ENCODE measurements at places on chromosomes 12 and 14.

DNA sequence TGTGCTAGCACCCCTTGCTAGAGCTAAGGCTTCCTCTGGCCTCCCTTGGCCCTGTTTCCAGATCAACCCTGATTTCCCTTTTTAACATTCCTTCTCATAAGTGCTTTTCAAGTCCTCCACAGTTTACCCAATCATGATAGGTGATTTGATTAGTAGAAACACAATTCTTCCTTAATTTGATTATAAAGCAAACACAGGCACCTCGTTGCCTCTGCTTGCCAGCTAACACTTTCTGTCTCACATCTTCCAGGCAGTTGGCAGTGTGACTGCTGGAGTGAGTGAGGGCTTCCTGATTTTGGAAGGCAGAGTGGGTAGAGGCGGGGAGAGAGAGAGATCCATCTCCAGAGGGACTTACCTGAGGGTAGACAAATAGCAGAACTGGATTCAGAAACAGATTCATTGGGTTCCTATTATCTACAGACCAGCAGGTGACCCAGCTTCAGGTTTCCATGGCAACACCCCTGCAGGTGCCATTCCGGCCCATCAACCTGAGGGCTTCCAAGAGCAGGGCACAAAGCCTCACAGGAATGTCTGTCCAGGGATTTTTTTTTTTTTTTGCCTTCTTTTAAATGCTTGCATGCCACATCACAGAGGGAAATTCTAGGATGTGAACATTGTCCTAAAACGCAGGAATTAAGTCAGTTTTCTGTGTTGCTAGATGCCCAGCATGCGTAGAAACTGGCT, 77.7 kb downstream of the PLXNC1 start:
- DNase-seq, result no peak

GRCh38 chr14:63677891-63678379, 36.3 kb upstream of the WDR89 start:
- no peak for DNase-seq

DNA sequence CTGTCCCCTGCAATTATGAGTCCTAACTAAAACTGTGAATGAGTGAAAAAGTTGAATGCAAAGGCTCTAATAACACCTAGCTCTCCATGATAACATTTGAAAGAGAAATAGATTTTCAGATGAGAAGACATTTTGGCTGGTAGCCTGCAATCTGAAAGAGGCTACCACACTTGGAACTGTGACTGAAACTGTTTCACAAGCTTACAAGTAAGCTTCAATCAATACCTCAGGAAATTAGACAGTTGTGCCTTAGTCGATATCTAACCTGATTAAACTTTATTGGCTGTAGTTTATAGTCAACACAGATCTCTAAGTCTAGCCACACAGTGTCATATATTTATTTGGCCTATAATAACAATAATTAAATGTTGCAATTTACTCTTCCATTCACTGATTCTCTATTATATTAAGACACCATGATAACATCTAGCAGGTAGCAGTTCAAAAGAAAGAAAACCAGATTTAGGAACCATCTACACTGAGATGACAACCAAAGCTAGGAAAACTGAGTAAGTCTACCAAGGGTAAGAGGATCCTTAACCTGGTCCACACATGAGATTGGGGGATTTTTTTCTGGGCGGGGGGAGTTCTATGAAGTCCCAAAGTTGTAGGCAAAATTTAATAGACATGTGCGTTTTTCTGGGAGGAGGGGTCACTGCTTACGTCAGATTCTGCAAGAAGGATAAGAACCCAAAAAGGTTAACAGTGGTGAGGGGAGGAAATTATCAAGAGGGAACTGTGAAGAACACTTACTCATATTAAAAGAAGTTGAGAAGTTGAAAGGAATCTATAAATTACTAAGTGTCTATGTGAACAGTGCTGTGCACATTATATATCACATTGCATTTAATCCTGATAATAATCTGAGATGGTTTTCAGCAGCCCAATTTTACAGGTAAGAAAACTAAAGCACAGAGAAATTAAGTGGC, 65.8 kb downstream of the NUMB start:
- DNase-seq, result no peak

DNA sequence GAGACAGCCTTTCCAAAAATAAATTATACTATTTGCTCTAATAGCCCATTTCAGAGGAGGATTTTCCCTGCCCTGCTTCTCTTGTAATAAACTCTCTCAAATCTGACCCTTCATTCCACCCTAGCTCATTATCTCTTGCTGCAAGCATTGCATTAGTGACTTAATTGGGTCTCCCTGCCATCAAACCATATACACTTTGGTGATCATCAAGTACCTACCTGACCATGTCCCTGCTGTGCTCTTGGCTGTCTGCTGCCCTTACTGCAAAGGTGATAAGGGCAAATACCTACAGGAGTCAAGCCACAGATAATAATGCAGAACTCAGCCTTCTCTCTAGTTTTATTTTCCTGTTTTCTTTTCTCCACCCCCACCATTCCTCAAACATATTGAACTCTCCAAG, 88.4 kb downstream of the LIN7A start:
- DNase-seq, result no peak

- no peak for DNase-seq
These were observed 48.4 kb downstream of the ESRRB start for GRCh38 chr14:76424359-76424758.

GRCh38 chr12:108004319-108004718, 124.8 kb upstream of the WSCD2 start:
- no peak for DNase-seq

- DNase-seq, result no peak
These were observed 453.7 kb downstream of the RPL10L start for GRCh38 chr14:46197856-46198255.

DNA sequence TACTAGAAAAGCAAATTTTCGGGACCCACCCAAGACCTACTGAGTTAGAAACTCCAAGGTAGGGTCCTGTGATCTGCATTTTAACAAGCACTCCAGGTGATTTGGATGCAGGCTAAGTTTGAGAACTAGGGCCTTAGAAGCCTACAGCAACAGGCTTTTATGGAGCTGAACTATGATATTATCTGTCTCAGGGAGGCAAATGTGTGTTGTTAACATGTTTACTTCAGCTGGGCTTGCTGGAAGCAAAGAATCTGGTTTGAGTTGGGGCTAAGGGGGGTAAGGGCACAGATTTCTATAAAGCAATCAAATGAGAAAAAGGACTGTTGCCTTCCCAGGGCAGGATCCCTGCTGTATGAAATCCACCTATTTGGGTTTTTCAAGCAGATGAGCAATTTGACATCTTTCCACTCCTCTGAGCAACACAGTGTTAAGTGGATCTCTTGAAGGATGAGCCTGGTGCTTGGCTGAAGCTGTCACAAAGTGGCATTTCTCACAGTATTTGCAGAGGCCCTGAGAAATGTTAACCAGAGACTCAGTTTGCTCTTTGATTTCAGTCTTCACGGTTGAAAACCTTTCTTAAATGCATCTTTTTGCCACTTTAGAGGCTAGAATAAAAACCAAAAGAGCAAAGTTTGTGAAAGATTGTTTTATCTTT, 36.2 kb upstream of the SOCS2 start:
- DNase-seq, result no peak

DNA sequence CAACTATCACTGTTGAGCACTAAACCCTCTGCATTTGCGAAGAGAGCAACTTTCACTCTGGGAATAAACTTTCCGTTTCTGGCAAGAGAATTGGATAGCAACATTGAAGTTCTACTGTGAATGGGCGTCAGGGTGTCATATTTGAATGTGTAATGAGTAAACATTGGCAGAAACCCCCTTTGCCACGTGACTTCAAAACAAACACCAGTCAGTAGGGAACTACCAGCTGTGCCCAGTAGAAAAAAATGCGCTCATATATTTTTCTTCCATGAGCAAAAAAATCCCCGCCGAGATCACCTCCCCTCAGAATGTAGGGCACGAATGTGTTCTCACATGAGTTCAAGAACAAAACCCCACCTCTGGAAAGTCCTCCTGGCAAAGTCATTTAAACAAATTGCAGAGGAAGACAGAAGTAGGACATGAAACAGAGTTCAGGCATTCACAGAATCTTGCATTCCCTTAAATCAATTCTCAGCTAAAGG, 80.6 kb downstream of the BTG1 start:
- no peak for DNase-seq

DNA sequence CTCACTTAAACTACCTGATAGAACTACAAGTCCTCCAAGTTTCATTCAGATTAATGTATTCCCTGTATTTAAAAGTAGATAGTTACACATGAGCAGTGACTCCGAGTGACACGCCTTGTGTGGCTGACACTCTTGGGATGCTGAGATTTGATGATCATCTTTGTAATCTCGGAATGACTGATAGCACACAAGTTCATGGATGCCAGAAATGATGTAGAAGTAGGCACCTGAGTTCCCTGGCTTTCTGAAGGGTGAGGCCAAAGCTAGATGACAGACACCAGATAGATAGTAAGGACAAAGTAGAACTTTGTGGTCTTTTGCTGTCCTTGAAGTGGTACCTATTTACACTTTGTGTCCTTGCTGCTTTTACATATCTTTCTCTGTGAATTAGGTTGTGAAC, 491.2 kb downstream of the PCNX1 start:
- no peak for DNase-seq

GRCh38 chr14:68730348-68730747, 62.5 kb downstream of the ZFP36L1 start:
- DNase-seq, result no peak

- no peak for DNase-seq
These were observed 143.6 kb downstream of the DYRK2 start for GRCh38 chr12:67792185-67792584.

DNA sequence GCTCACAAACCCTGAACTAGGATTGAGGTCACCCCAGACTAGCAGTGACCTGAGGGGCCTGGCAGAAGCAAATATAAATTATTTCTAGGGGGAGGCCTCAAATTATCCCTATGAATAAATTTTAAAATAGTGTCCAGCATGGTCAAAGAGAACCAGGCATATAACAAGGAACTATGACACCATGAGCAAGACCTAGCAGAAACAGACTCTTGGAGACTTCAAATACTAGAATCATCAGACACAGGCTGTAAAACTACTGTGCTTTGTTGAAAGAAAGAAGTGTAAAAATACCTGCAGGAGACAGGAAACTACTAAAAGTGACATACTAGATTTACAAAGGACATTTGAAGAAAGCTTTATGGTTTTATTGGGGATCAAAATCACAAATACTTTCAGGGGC, 3.2 kb upstream of the BCL7A start:
- no peak for DNase-seq

DNA sequence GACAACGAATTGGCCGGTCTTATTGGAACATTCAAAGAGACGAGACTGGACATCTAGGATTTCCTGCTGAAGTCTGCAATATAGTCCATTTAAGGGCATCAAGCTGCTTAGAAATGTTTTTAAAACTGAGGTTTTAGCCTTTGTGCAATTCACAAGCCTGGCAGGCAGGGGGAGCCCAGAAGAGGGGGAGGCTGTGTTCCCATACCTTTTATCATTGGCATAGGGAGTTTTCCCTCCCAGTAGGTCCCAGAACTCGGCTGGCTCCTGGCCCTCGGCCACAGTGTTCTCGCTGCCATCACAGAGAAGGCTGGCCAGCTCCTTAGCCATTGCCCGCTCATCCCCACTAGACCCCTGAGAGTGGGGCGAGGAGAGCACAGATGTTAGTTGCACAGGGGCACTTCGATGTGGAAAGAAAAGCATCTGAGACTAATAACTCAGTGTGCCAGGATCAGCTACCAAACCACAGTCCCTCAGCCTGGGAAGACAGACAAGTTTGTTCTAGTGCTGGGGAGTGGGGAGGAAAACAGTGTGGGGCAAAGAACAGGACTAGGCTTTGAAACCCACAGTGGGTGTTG, 15.1 kb downstream of the AVIL start:
- no peak for DNase-seq

DNA sequence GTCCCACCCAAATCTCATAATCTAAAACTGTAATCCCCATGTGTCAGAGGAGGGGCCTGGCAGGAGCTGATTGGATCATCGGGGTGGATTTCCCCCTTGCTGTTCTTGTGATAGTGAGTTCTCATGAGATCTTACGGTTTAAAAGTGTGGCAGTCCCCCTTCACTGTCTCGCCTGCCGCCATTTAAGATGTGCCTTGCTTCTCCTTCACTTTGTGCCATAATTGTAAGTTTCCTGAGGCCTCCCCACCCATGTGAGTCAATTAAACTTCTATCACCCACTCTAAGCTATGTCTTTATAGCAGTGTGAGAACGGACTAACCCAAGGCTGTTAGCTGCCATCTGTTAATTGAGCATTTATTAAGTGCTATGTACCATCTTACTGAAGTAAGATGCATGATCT, 105.1 kb downstream of the PTPN11 start:
- no peak for DNase-seq

DNA sequence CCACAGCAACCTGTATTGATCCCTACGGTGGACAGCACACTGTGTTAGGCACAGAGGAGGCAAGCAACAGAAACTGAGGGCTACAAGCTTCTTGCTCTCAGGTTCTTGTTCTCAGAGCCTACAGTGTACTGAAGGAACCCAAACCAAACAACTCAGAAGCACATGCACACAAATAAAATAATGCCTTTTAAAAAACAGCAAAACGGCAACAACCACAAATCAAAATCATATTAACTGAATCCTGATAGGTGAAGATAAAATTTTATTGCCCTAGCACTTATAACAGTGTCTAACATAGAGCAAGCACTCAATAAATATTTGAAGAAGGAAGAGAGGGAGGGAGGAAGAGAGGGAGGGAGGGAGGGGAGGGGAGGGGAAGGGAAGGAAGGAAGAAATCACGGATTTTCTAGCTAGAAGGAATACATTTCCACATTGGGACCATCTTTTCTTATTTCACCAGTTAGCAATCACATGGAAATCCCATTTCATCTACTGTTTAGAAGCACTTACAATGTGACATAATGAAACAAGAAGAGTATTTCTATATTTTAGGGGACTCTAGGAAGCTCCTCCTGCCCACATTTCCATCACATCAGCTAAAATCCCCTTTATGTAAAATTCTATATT, 27.2 kb downstream of the DMAC2L start:
- no peak for DNase-seq

GRCh38 chr12:623172-623864, 39.9 kb downstream of the NINJ2 start:
- no peak for DNase-seq

GRCh38 chr14:45308745-45309397, 55.9 kb upstream of the MIS18BP1 start:
- DNase-seq, result no peak

GRCh38 chr12:32828120-32828519, 68.5 kb downstream of the PKP2 start:
- DNase-seq, result no peak

- no peak for DNase-seq
These were observed 11.5 kb upstream of the KRT5 start for GRCh38 chr12:52531566-52532300.

Data from NCI-H1930 (cell line).